ENCODE measurements at places on chromosomes 7 and 10.

- DNase-seq = no peak
Measured at GRCh38 chr7:108211382-108212201, 81.4 kb upstream of the LAMB4 start.

DNA sequence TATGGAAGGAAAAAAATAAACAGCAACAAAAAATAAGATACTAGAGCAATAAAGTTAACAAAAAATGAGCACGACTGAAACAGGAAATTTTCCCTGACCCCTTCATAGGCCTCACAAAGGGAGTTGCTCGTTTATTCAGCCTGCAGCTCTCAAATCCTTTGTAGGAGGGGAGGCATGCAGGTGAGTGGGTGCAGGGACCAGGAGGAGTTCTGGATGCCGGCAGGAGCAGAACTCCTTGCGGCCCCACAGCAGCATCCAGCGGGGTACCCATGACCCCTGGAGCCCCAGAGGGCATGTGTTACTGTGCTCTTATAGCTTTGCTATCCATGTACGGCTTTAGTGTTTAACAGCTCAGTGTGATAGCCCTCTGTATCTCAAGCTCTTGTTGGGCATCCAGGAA lies 5.8 kb downstream of the TAS2R39 start:
- no peak for DNase-seq

GRCh38 chr7:158741294-158741666 lies 36.7 kb upstream of the NCAPG2 start:
- no peak for DNase-seq

- no peak for DNase-seq
Measured at GRCh38 chr7:116955340-116955739, 2.0 kb downstream of the ST7 start.

DNA sequence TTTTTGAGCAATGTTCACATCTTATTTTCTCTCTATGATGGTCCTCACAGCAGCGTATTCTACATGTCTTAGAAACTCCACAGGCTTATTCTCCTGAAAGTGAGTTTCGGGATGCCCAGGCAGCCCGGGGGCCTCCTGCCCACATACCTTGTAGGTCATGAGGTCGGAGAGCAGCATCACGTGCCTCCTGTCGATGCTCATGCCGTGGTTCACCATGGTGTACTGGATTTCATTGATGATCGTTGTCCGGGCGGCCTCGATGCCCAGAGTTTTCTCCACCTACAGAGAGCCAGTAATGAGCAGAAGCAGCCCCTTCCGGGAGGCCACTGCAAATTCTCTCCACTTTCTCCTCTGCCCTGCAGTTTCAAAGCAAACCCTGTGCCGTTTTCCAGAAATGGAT lies 48.0 kb downstream of the POLR3A start:
- DNase-seq = no peak

DNA sequence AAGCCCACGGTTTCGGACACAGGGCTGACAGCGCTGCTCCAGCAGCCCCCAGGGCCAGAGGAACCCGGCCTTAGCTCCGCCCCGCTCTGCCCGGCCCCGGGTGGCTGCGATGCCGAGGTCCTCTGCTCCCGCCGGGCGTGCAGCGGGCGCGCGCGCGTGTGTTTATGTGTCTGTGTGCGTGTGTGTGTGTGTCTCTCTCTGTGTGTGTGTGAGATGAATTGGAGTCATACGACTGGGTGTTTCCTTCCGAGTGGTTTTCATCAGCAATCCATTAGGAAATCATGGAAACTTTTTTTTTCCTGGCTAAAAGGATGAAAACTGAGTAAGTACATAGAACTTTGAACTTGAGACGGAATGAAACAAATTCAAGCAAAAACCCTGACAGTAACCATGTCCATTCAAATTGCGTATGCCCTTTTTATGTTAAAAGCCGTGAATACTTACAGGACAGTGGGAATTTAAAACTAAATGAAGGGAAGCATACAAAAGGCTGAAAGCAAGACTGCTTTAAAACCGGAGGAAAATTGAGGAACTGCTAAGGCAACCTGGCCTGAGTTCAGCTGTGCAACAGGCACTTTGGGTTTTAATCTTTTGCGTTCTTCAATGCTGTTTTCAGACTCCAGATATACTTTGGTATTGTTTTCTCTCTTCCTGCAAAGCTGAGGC lies at the start of gene CPED1:
Gene CPED1, plus strand, starts transcription at position 121 of the 666 bp plus-strand sequence. CDS start 911 bp downstream, outside the sequence.
- peak; percentile 45 for DNase-seq

- DNase-seq = no peak
Measured at GRCh38 chr10:33749067-33749735, 414.7 kb upstream of the NRP1 start.

DNA sequence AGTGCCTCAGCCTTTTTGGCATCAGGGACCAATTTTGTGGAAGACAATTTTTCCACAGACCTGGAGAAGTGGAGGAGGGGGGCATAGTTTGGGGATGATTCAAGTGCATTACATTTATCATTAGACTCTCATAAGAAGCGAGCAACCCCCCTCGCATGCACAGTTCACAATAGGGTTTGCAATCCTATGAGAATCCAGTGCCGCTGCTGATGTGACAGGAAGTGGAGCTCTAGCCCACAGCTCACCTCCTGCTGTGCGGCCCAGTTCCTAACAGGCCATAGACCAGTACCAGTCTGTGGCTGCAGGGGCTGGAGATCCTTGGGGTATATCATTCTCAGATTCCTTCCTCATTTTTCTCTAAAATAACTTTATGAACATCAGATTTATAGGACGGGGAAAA lies 50.8 kb downstream of the ATAD1 start:
- no peak for DNase-seq

DNA sequence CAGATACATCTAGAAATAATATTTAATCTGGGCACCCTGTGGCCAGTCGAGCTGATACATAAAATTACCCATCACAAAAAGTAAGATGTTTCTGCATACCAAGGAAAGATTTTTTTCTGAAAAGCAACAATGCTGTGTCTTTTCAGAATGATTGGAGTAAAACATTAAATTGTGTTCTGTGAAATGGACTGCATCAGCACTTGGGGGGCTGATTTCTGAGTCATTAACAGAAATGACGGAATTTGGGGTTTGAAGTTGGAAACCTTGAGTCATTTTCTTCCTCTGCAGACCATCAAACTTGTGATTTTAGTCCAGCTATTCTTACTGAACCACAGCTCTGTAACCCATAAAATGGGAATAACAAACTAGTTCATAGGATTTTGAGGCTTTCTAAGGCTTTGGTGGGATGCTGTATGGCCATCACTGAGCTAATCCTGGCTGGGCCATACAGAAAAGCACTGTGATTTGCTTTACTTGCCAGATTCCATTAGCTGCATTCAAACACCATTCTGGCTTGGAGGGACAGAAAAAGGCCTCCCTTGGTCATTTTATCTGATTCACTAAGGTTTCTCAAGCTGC lies 739.4 kb upstream of the IGFBP3 start:
- no peak for DNase-seq

GRCh38 chr7:73712773-73713172 lies 6.7 kb downstream of the STX1A start:
- no peak for DNase-seq

GRCh38 chr10:69352569-69353264 lies 64.0 kb downstream of the TACR2 start:
- no peak for DNase-seq

DNA sequence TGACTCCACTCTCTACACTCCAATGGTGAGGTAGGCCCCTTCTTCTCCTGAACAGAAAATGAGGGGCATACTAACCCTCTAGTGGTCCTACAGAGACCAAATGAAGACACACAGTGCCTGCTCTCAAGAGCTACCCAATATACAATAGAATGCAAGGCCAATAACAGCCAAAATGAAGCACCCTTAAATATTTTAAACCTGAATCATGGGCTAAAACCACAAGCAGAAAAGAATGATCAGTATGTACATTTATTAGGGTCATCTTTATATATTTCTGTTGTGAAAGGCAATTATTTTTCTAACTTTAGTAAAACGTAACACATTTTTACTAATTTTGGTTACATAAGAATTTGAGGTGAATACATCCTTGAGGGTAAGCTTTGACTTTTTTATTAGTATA lies 49.9 kb upstream of the COL1A2 start:
- no peak for DNase-seq

DNA sequence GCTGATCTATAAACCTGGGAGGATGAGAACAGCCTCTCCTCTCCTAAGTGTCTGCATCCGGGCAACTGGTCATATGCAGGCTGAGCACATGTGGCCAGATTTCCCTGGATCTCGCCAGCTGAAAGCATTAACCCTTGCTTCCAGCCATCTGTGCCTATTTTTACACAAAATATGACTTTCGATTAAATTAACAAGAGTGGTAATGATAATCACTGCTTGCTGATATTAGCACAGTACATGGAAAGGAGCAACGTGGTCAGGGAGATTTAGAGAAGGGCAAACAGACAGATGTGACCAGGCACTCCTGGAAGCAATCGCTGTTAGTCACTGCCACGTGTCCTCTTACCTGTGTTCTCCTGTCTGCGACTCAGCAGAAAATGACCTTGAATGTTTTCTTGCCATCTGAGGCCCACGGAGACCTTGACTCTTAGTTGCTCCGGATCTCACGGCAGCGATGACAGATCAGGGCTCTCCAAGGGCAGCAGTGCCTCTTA lies 59.5 kb upstream of the NPTX2 start:
- no peak for DNase-seq

GRCh38 chr7:157396316-157397035 lies 59.7 kb downstream of the DNAJB6 start:
- DNase-seq = peak; percentile 74

- peak; percentile 79 for DNase-seq
Measured at GRCh38 chr7:154484406-154484805, 432.2 kb downstream of the DPP6 start.

- no peak for DNase-seq
Measured at GRCh38 chr10:35533565-35533964, 71.6 kb upstream of the GJD4 start.

GRCh38 chr10:19941206-19941880 lies 125.1 kb downstream of the PLXDC2 start:
- DNase-seq = no peak

GRCh38 chr10:78002541-78003288 lies 26.6 kb downstream of the POLR3A start:
- no peak for DNase-seq

GRCh38 chr7:149714910-149715471 lies 58.4 kb downstream of the ZNF467 start:
- no peak for DNase-seq

GRCh38 chr7:154975984-154976383 lies 26.9 kb downstream of the PAXIP1 start:
- DNase-seq = no peak

- DNase-seq = no peak
Measured at GRCh38 chr10:46227571-46227935, 59.2 kb upstream of the ANTXRL start.

DNA sequence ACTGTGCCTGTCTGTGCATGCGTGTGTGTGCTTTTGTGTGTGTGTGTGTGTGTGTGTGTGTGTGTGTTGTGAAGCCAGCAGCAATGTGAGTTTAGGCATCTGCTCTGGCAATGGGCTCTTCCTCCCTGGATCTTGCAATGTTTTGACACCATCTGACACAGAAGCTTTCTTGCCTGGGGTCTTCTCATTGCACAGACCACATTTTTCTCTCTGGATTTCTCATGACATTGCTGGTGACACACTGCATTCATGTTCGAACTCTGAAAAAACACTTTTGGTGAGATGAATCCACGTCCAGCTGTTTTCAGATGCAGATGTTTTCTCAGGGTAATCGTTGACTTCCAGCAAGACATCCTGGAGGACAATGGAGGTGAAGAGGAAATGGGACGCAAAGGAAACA lies 63.0 kb upstream of the FZD8 start:
- no peak for DNase-seq

DNA sequence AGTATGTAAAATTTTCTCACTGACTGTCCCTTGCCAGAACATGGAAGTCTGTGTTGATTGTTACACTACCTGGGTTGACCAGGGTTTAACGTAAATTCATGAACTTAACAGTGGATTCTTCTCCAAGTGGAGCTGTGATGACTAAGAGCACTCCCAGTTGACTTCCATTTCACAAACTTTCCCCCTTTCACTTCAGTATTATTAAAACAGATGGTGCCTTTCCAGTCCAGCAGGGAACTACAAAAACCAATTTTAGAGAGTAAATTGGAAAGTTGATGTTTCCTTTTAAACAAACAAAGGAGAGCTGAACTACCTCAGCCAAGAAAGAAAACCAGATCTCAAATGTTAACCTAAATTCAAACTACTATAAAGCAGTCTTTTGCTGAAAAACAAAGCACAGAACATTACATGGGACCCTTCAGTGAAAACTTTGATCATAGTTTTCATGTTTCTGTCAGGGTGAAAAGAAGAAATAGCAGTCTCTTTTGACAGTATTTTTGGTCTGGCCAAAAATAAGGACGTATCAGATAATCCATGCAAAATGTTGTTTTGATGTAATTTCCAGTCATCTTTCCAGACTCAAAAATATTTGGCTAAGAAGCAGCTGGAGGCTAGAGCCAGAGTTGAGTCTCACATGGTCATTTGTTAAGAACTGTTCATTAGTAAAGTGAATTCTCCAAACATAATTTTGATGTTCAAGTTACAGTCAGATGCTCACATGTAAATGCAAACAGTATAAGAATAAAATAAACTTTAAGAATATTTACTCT lies 479.9 kb upstream of the AKR1E2 start:
- DNase-seq = no peak

DNA sequence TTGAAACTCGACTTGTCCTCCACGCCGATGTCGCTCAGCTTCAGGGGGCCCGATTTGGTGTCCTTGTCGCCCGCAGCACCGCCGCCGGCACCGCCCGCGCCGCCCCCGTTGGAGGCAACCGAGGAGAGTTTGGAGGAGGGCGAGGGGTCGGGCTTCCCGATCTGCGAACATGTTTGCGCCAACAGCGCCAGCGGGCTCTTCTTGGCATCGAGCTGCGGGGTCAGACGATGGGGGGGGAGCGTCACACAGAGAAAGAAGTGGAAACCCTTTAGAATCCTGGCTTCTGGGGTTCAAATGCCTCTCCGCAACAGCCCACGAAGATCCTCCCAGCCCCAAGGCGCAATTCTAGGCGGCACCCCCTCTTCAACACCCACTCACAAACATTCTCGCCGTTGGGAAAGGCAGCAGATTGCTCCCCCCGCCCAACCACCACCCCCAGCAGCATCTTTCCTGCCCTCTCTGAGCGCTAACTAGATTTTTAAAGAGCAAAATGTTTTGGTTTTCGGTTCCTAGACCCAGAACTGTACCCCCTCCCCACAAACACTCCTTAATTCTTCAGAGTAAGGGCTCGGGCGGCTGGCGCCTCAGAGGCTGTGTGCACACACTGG lies 1.3 kb downstream of the ZNF503 start:
- no peak for DNase-seq

DNA sequence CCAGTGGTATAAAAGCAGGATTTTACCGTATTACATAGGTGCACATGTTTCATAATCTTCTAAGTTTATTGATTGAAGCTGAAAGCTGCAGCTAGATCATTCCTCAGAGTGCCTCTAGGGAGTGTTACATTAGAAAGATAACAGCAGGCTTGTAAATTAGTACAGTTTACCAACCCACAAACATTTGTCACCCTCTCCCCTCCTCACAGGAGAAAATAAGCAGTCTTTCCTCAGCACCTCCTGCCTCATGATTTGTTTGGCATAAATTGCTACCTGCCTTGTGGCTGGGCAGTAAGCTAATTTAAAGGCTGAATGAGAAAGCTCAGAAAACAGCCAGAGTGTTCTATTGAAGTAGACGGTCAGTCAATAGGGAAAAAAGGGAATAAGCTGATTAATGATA lies 74.2 kb downstream of the NXPH1 start:
- DNase-seq = no peak

GRCh38 chr7:138338361-138338760 lies 121.7 kb upstream of the TRIM24 start:
- DNase-seq = no peak

Measured in posterior cingulate gyrus (tissue), 11 donors.